ENCODE measurements at places on chromosomes 16 and 17. TPM values are rescaled to one million over a fixed set of nuclear protein-coding genes. Genes with fewer than 3 reads are reported as not detected.

Gene TMEM235
- not detected for total RNA-seq

Gene CD300LB
- 0.31 TPM for total RNA-seq

Gene GH2
- not detected for total RNA-seq

Gene SLC5A11
- total RNA-seq = not detected

Gene C1QL1
- total RNA-seq = 3.6 TPM

Gene FBXW10
- not detected for total RNA-seq

Gene GNG13
- total RNA-seq = not detected

Gene CLEC18B
- total RNA-seq = not detected

Gene SKAP1
- total RNA-seq = not detected

Gene PRSS8
- total RNA-seq = 2.4 TPM

Gene HOXB4
- 0.52 TPM for total RNA-seq

Gene SPAG5
- total RNA-seq = 0.98 TPM

Gene THUMPD1
- total RNA-seq = 24.3 TPM

Gene TBC1D3K
- total RNA-seq = not detected

Gene FAM234A
- total RNA-seq = 227 TPM

Gene PRR35
- total RNA-seq = not detected

Gene SPATA22
- total RNA-seq = 1.8 TPM

Gene TRIM65
- 7.0 TPM for total RNA-seq

Gene C17orf107
- 1.7 TPM for total RNA-seq

Gene KRTAP3-2
- total RNA-seq = not detected

Gene KRTAP4-5
- not detected for total RNA-seq

Gene PLA2G10
- total RNA-seq = not detected

Gene CA7
- not detected for total RNA-seq

Gene ORAI3
- 23.0 TPM for total RNA-seq

Gene B3GNT9
- 12.2 TPM for total RNA-seq

Gene ABCA9
- 11.8 TPM for total RNA-seq

Gene SLC22A31
- not detected for total RNA-seq

Gene PRDM7
- total RNA-seq = not detected

Gene WSCD1
- total RNA-seq = 1.8 TPM

Gene NOXO1
- total RNA-seq = not detected

Gene MYCBPAP
- 0.19 TPM for total RNA-seq

Gene ZFPM1
- total RNA-seq = 1.7 TPM

Gene C16orf92
- not detected for total RNA-seq

Gene EME2
- total RNA-seq = 5.0 TPM

Gene EFNB3
- 2.1 TPM for total RNA-seq

Gene OR1F1
- total RNA-seq = not detected

Gene EPX
- total RNA-seq = not detected

Gene IGF2BP1
- not detected for total RNA-seq

Gene ADAD2
- total RNA-seq = not detected

Gene FAM117A
- 15.1 TPM for total RNA-seq

Gene GPR139
- not detected for total RNA-seq

Gene CA4
- 1.7 TPM for total RNA-seq

Gene MED9
- total RNA-seq = 36.7 TPM

Gene FOXN1
- total RNA-seq = not detected

Data from right atrium auricular region (tissue), 2 donors.